PC-3 (cell line): ENCODE measurements at places on chromosomes 5 and 9. TPM values are rescaled to one million over a fixed set of nuclear protein-coding genes. Genes with fewer than 3 reads are reported as not detected.

DNA sequence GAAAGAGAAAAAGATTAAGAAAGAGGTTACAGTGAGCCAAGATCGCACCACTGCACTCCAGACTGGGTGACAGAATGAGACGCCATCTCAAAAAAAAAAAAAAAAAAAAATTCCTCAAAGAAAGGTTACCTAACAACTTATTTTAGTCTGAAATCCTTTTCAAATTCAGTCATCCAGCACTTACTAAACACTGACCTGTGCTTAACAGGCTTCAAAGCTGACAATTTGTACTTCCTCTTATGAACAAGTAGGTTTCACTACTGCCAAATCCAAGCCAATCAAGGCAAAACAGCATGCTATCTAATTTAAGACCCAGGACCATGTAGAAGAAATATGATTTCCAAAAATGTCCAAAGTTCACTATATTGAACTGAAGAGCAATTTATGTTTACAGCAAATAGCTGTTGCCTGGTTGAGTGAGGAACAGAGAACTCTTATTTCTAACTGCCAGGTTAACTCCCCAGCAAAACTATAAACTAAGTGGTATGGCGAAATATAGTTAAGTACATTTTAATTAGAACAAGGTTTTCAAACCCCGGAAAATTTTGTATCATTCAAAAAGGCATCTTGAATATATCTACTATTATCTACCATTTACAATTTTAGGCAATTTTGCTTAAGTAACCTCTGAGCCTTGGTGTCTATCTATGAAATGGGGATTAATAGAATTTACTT is 13.4 kb downstream of the PWWP2A start:
- H3K4me3 ChIP-seq = no peak overlapping the region
- H3K4me1 ChIP-seq = no peaks in the 10 kb centered on the region
- H3K27ac ChIP-seq = no peak overlapping the region
- no peak for DNase-seq
- H3K36me3 ChIP-seq = peaks cover 6% of the 10 kb centered on the region; the same call in 1 of the 2 replicates

DNA sequence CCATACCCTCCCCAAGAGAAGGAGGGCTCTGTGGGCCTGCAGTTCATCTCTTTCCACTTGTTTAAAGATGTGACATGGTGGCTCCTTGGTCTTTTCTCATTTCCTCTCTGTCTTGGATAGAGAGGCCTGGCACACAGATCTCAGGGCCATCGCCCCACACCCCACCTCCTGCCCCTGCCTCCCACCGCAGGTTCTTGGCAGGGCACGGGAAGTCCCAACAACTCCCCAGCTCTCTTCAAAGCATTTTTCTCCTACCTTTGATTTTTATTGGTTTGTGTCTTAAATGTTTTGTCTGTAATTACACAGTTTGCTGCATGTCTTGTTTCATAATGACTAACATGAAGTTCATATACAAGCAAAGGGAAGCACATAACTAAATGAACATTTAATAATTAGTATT is 178.5 kb upstream of the MSX2 start:
- no peak overlapping the region for H3K27ac ChIP-seq
- H3K36me3 ChIP-seq = no peaks in the 10 kb centered on the region
- no peak for DNase-seq
- no peaks in the 10 kb centered on the region for H3K27me3 ChIP-seq
- no peak overlapping the region for H3K4me3 ChIP-seq

CFAP90 gene
- 0.58 TPM in 1 of 2 replicates, not detected in the other for total RNA-seq

GRCh38 chr5:155833287-155833686 is 493.7 kb upstream of the SGCD start:
- H3K36me3 ChIP-seq = no peaks in the 10 kb centered on the region
- no peak overlapping the region for H3K27ac ChIP-seq
- DNase-seq = no peak
- no peaks in the 10 kb centered on the region for H3K27me3 ChIP-seq
- H3K4me3 ChIP-seq = no peak overlapping the region

CA9 gene
- 7.7 and 11.2 TPM in 2 replicates for total RNA-seq

- no peaks in the 10 kb centered on the region for H3K27me3 ChIP-seq
- H3K36me3 ChIP-seq = no peaks in the 10 kb centered on the region
- H3K4me1 ChIP-seq = peaks cover 10% of the 10 kb centered on the region; the same call in 1 of the 2 replicates
- H3K4me3 ChIP-seq = no peak overlapping the region
- H3K27ac ChIP-seq = no peak overlapping the region
These were observed 5.3 kb upstream of the TSC1 start for GRCh38 chr9:132949709-132950108.

ELL2 gene
- 72.2 and 82.4 TPM in 2 replicates for total RNA-seq

DNA sequence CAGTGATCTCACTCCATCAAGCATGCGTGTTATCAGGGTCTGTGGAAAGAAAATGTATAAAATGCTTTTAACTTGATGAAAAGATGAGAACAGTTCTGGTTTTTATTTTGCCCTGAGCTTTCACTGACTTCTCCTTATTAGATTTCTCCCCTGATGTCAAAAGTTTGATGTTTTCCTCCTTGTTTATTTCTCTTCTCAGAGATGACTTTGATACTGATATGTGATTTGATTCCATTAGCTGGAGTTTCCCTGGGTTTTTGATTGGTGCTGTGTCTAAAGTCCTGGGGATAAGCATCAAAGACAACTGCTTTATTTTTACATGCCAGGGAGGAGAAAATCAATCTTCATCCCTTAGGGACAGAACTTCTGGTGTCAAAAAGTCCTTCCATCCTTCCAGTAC is 510.0 kb downstream of the KCTD16 start:
- no peak for DNase-seq
- no peak overlapping the region for H3K4me3 ChIP-seq
- no peaks in the 10 kb centered on the region for H3K27me3 ChIP-seq
- H3K27ac ChIP-seq = no peak overlapping the region
- no peaks in the 10 kb centered on the region for H3K36me3 ChIP-seq

MOB3B gene
- total RNA-seq = 2.6 TPM in 2 replicates

GRCh38 chr9:106962615-106963363 is 99.8 kb downstream of the ZNF462 start:
- peaks cover 76% of the 10 kb centered on the region for H3K4me1 ChIP-seq
- no peaks in the 10 kb centered on the region for H3K27me3 ChIP-seq
- peaks cover 39% of the 10 kb centered on the region for H3K36me3 ChIP-seq
- no peak overlapping the region for H3K4me3 ChIP-seq
- no peak for DNase-seq
- peak overlapping the region; percentile 53; the same call in 1 of the 2 replicates for H3K27ac ChIP-seq

- no peak overlapping the region for H3K4me3 ChIP-seq
- H3K36me3 ChIP-seq = no peaks in the 10 kb centered on the region
- H3K27me3 ChIP-seq = peaks cover 31% of the 10 kb centered on the region
- DNase-seq = no peak
- no peaks in the 10 kb centered on the region for H3K4me1 ChIP-seq
These were observed 239.8 kb downstream of the IRX2 start for GRCh38 chr5:2511706-2512105.

- no peak for DNase-seq
- H3K27me3 ChIP-seq = no peaks in the 10 kb centered on the region
- no peaks in the 10 kb centered on the region for H3K36me3 ChIP-seq
These were observed 123.3 kb upstream of the SLC12A2 start for GRCh38 chr5:127960270-127960691.

- no peaks in the 10 kb centered on the region for H3K4me1 ChIP-seq
- H3K27me3 ChIP-seq = no peaks in the 10 kb centered on the region; the same call in 1 of the 2 replicates
- no peak overlapping the region for H3K4me3 ChIP-seq
- no peak overlapping the region for H3K27ac ChIP-seq
These were observed 424.9 kb downstream of the IRX2 start for GRCh38 chr5:2326601-2327000.

- H3K4me3 ChIP-seq = no peak overlapping the region
- no peak overlapping the region for H3K27ac ChIP-seq
- H3K4me1 ChIP-seq = no peaks in the 10 kb centered on the region
- H3K27me3 ChIP-seq = no peaks in the 10 kb centered on the region
These were observed 533.3 kb upstream of the CDH9 start for GRCh38 chr5:27571681-27572080.

DNA sequence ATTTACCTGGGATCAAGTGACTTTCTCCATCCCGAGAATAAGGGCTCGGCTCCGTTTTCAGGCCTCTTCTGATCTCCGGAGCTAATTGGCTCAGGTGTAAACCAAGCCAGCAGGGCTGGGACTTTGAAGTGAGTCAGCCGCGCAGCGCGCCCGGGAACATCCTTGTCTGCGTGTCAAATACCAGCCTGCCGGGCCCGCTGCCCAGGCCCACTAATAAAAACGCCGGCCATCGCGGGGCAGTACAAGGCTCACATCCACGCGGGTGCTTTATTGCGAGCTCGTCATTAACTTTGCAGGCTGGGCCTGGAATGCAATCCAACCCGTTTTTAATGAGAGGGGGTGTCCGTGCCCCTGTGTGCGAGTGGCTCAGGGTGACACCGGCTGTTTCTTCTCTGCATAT is 416.8 kb downstream of the IRX2 start:
- DNase-seq = no peak
- no peaks in the 10 kb centered on the region for H3K4me1 ChIP-seq
- H3K27me3 ChIP-seq = peaks cover 47% of the 10 kb centered on the region
- H3K27ac ChIP-seq = no peak overlapping the region
- H3K4me3 ChIP-seq = no peak overlapping the region

RABGAP1 gene
- total RNA-seq = 12.7 and 16.5 TPM in 2 replicates

FREM1 gene
- total RNA-seq = 0.52 and 1.2 TPM in 2 replicates

DNA sequence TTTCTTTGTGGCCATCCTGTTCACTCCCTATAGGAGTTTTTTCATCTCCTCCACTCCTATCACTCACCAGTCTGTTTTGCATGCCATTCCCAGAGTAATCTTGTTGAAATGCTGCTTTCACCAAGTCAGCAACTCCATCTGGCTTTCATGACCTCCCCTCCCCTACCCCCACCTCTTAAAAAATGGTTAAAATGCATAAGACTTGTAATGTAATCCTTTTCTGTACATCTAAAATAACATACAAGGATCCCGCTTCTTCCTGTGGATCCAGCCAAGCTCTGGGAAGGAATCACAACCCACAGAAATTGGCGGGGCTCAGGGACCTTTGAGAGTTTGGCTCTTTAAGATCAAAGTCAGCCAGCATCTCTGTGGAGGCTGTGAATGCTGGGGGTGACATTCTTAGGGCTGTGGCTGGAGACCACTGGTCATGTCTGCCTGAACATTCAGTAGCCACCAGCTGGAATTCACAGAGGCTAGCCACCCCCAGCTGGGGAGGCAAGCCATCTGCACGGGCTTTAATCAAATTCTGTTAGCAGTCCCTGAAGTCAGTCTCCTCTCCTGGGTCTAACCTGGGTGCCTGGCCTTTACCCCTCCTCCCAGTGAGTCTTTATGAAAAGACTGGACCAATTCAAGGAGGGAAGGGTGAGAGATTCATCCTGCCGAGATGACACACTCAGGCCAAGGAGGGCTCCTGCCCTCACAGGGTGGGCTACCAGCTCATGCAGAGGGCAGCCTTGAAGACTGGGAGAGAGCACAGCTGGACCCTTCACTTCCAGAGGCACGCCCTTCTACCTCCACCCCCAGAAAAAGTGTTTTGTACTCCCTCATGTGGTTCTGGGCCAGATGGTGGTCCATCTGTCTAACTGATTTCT is 132.9 kb downstream of the LIFR start:
- peaks cover 5% of the 10 kb centered on the region for H3K4me1 ChIP-seq
- H3K36me3 ChIP-seq = no peaks in the 10 kb centered on the region
- H3K27ac ChIP-seq = no peak overlapping the region
- no peak overlapping the region for H3K4me3 ChIP-seq
- no peak for DNase-seq

IL13 gene
- total RNA-seq = not detected in 2 replicates

DNA sequence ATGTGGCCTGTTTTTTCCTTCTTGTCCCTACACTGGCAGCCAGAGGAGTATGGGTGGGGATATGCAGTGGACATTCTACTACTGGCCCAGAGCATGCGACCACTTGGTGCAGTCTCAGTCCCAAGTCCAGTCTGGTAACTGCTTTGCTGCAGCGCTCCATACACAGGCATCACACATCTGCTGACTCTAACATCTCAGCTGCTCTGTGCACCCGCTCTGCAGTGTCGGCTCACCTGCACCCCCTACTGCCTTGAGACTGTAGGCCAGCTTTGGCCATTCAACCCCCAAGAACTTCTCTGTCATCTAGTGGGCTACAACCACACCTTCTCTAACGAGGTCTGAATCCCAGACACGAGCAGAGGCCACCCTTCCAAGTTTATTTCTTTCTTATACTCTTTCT is 46.4 kb upstream of the SLCO6A1 start:
- DNase-seq = peak; percentile 55
- H3K36me3 ChIP-seq = no peaks in the 10 kb centered on the region
- H3K4me3 ChIP-seq = no peak overlapping the region
- H3K27me3 ChIP-seq = peaks cover 16% of the 10 kb centered on the region
- H3K27ac ChIP-seq = no peak overlapping the region

- H3K27ac ChIP-seq = no peak overlapping the region
- DNase-seq = no peak
- H3K27me3 ChIP-seq = no peaks in the 10 kb centered on the region
- no peaks in the 10 kb centered on the region for H3K4me1 ChIP-seq
- no peak overlapping the region for H3K4me3 ChIP-seq
- H3K36me3 ChIP-seq = peaks cover 11% of the 10 kb centered on the region
These were observed 36.3 kb downstream of the ELL2 start for GRCh38 chr5:95925378-95925744.

GRCh38 chr5:61298580-61298979 is 33.5 kb upstream of the ZSWIM6 start:
- H3K27me3 ChIP-seq = no peaks in the 10 kb centered on the region
- 0 out of 2 replicates have a peak, but pooled peaks cover 3% of the 10 kb centered on the region for H3K36me3 ChIP-seq
- peaks cover 48% of the 10 kb centered on the region for H3K4me1 ChIP-seq
- DNase-seq = peak; percentile 81

KIF4B gene
- not detected in 2 replicates for total RNA-seq

GRCh38 chr5:142322747-142323479 is 1.9 kb downstream of the SPRY4 start:
- peaks cover 10% of the 10 kb centered on the region; the same call in 1 of the 2 replicates for H3K36me3 ChIP-seq
- H3K4me3 ChIP-seq = peak overlapping the region; percentile 89
- H3K27ac ChIP-seq = peak overlapping the region; percentile 34; the same call in 1 of the 2 replicates
- H3K4me1 ChIP-seq = peaks cover 45% of the 10 kb centered on the region
- peak; percentile 20 for DNase-seq

GRCh38 chr5:97118261-97119006 is 24.0 kb downstream of the LIX1 start:
- no peaks in the 10 kb centered on the region for H3K36me3 ChIP-seq
- H3K4me3 ChIP-seq = no peak overlapping the region
- DNase-seq = no peak
- H3K27me3 ChIP-seq = peaks cover 20% of the 10 kb centered on the region

LURAP1L gene
- total RNA-seq = 16.4 and 16.9 TPM in 2 replicates

WNT8A gene
- total RNA-seq = not detected in 2 replicates

DNA sequence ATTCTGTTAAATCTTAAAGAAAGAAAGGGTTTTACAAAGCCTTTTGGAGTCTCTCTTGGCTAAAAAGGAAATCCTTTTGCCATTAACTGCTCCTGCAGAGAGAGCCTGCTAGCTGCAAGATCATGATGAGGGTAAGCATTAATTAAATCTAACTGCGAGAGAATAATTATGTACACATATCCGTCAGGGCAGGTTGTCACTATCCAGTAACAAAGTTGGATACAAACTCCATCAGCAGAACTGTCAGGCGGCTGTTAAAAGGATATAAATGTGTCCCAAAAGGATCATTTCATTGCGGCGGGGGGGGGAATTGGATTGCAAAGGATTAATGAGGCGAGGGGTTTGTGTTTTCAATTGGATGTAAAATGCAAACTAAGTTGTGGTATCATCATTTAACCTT is 289.3 kb downstream of the ASTN2 start:
- no peak for DNase-seq
- no peaks in the 10 kb centered on the region for H3K4me1 ChIP-seq
- no peaks in the 10 kb centered on the region for H3K27me3 ChIP-seq
- H3K27ac ChIP-seq = no peak overlapping the region
- H3K4me3 ChIP-seq = no peak overlapping the region
